Choroid plexus epithelial cell (primary cell): ENCODE measurements at places on chromosomes 2 and 18.

- no peak for DNase-seq
Observed at GRCh38 chr2:238786379-238786778, 61.5 kb upstream of the TWIST2 start.

GRCh38 chr2:55843096-55843993 is 80.2 kb downstream of the EFEMP1 start:
- peak; percentile 91 for DNase-seq

DNA sequence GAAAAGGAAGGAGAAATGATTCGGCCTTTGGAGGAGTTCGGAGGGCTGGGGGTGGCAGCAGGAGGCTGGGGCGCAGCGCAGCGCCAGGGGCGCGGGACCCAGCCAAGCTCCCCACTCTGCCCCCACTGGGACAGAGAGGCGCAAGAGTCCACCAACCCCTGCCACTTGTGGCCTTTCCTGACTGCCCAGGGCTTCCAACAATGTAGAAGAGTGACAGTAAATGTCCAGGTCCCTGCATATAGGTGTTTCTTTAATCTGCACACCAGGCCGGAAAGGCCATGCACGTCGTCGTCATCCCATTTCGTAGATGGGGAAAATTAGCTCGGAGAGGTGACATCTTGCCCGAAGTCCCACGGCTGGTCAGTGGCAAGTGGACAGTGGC is 96.6 kb downstream of the INHBB start:
- DNase-seq = no peak

GRCh38 chr2:216858312-216858711 is 1.6 kb downstream of the TNP1 start:
- peak; percentile 33 for DNase-seq

GRCh38 chr2:44320832-44321231 is 40.5 kb downstream of the PREPL start:
- no peak for DNase-seq

GRCh38 chr18:55694291-55694690 is 106.3 kb upstream of the TCF4 start:
- peak; percentile 28 for DNase-seq

GRCh38 chr18:28204154-28204553 is 27.2 kb upstream of the CDH2 start:
- DNase-seq = peak; percentile 92

GRCh38 chr2:232951891-232952290 is 61.2 kb downstream of the NGEF start:
- DNase-seq = no peak

DNA sequence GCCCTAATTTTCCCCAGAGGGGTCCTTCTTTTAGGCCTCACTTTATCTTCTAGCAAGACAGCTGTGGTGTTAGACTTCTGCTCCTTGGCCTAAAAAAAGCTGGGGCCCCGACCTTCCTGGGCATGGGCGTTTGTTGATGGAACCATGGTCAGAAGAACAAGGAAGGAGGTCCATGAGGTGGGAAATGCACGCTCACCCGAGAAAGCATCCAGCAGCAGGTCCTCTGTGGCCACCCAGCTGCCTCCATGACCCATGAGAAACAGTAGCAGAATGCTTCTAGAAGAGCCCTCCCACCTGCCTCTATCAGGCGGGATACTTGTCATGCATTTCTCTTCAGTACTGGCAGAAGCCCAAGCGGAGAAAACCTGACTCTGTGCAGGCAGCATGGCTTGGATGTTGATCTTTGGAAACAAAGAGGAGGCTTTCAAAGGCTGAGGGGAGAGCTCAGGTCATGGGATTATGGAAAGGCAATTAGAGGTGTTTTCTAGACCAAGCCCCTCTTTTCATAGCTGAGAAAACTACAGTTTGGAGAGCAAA is 249.1 kb downstream of the FAM210A start:
- DNase-seq = no peak

DNA sequence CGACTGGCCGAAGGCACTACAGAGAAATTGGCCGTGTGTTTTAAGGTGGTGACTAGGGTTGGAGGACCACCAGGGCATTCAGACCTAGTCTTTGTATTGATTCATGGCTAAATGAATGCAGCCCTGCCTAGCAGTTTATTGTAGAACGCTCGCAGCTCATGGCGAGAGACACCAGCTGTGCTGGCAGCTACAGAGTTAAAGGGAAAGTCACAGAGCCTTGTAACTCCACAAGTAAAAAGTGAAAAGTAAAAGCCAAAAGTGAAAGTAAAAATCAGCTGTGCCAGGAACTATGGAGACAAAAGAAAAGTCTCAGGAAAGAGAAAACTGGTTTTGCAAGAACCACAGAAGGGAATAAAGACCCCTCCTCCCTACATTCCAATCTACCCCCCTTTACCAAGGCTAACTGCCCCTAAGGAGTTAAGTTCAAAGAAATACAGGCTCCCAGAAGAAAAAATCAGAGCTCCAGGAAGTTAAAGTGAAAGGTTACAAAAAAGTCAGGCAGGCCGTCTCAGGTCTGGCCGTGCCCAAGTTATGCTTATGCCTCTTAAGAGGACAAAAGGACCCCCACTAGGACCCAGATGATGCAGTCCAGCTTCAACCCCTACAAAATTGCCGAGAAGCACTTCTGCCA is 46.4 kb upstream of the SELENOI start:
- peak; percentile 79 for DNase-seq

DNA sequence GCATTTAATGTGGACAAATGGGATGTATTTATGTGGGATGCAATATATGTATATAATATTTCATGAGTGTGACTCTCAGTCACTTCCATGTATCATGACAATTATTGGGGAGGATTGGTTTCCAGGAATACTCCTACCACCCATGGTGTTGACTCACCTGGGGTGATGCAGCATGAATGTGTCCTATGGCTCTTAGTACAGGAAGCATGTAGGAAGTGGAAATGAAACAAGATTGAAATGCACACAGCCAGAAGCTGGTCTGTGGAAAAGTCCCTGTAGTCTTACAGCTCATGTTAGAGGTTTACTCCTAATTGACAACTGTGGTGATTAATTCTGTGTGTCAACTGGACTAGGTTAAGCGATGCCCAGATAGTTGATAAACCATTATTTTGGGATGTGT is 89.3 kb upstream of the HAAO start:
- no peak for DNase-seq

- DNase-seq = no peak
Observed at GRCh38 chr2:11811036-11811654, 64.7 kb downstream of the LPIN1 start.

GRCh38 chr2:171160956-171161740 is 455 bp upstream of the TLK1 start:
- peak; percentile 73 for DNase-seq
